ENCODE measurements at places on chromosomes 5 and 9.

GRCh38 chr9:99722877-99723276 is 98.8 kb upstream of the NR4A3 start:
- DNase-seq, result no peak

DNA sequence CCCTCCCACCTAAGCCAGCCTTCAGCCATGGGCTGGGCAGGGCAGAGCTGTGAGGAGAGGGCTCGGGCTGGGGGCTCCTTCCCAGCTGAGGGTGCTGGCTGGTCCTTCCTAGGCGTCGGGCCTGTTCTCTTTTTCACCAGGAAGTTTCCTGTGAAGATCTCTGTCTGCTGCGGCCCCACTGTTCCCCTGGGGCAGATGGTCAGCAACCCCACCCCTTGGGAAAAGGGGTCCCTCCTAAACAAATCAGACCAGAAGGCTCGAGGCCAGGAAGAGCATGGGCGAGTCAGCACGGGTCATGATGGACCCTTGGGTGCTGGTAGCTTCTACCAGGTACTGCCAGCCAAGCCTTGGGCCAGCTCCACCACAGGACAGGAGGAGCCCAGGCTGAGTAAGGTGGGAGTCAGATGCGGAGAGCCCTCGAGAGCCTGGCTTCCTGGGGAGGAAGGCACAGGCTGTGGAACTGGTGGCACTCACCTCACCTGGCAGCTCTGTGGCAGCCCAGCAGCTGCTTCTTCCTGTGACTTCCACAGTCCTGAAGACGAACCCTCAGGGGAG is 3.5 kb downstream of the CACNA1B start:
- no peak for DNase-seq

DNA sequence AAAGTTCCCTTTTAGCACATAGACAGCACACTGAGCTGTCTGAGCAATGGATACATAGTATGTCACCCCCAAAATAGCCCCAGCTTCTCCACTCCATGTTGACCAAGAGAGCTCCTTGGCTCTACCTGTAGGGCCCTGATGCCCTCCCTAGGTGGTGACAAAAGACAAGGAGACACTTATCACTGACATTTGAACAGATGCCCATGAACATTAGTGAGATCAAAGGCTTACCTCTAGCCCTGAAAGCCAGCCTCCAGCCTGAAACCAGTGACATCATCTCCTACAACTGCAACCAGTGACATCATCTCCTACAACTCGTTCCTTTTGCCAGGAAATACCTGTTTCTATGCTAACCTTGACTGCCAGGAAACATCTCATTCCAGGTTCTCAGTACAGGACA is 122.7 kb downstream of the FSTL4 start:
- DNase-seq, result no peak

GRCh38 chr5:9878206-9878605 is 248.1 kb upstream of the TAS2R1 start:
- DNase-seq, result no peak

DNA sequence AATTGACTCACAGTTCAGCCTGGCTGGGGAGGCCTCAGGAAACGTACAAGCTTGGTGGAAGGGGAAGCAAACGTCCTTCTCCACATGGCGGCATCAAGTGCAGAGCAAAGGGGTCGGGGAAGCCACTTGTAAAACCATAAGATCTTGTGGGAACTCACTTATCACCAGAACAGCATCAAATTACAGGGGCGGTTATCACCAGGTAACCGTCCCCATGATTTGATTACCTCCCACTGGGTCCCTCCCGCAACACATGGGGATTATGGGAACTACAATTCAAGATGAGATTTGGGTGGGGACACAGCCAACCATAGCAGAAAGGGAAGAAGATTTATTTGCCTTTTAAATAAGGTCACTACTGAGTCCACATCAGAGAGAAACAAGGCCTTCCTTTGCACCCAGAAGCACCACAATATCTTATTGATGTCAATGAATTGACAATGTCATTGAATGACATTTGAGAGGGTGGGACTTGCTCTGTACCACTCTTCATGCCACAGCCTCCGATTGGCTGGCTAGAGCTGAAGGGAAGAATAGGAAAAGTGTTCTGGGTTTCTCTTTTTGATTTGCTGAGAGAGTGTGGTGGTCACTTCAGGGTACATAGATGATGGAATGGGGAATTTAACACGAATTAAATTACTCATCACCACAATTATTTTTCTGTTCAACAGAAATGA is 11.0 kb downstream of the SKP2 start:
- no peak for DNase-seq

DNA sequence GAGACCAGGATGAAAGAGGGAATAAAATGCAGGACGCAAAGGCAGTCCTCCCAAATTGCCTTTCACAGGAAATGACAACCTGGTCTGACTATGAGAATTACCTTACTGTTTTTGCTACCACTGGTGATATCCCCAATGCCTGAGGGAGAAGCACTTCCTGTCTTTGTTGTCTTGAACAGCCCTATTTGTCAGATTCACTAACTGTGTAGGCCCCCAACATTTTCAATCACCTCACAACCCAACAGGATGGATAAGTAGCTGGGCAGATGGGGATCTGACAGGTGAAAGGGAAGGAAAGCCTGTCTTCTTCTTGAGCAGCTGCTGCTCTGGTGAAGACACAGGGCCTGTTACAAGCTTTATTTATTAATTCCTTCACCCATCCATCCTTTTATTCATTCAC is 9.7 kb downstream of the ESM1 start:
- no peak for DNase-seq

GRCh38 chr9:108219664-108220063 is 636.1 kb downstream of the ACTL7B start:
- DNase-seq, result no peak

- DNase-seq, result peak; percentile 78
Measured at GRCh38 chr5:32193591-32193990, 19.5 kb upstream of the GOLPH3 start.

DNA sequence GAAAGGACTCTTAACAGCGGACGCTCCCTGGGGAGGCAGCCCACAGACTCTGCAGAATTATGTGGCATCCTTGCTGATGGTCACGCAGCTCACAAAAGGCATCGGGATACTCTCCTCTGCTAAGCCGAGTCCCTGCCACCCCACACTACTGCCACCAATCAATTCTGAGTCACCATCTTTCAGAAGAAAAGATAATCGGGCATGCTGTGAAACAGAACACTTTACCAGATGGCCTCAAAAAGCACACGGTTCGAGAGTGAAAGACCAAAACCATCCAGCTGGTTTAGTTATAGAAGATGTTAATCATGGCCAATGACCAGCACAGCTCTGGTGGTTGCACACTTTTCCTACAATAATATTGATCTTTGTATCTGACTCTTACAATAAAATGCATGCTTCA is 136.3 kb downstream of the MYO10 start:
- DNase-seq, result no peak

GRCh38 chr5:168408561-168409305 is 77.5 kb upstream of the RARS1 start:
- DNase-seq, result no peak

GRCh38 chr5:96919754-96920197 is 16.1 kb upstream of the LNPEP start:
- no peak for DNase-seq

- no peak for DNase-seq
Measured at GRCh38 chr9:123798195-123798594, 131.7 kb downstream of the DENND1A start.

DNA sequence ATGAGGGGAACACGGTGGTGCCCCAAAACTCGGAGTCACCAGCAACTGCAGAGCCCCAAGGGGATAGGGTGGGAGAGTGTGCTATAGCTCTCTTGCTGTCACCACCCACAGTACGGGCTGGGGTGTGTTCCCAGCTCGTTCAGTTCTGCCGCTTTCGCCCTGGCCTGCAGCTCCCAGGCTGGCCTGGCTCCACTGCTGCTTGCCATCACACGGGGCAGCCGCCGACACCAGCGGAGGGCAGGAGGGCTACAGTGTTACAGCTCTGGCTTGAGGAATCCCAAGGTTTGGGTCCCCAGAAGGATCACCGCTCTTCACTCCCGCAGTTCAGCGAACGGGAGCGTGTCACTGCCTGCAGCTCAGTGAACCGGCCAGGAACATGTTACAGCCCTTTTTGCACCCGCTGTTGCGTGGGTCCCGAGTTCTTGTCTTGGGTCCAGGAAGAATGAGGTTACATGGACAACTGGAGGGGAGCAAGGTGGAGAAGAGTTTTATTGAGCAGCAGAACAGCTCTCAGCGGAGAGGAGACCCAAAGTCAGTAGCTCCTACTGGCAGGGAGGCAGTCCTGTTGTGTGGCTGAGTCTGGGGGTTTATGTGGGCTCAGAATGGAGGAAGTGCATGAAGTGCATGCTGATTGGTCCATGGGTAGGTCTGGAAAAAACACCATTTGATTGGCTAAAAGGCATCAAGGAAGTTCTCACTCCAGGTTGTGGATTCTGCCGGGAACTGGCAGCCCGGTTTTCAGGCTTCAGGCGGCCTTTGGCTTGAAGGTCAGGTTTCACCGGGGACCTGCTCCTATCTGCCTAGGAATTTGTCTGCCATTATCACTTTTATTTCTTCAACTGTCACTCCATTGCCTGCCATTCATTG is 113.4 kb downstream of the EHMT1 start:
- DNase-seq, result no peak

- no peak for DNase-seq
Measured at GRCh38 chr5:1474183-1474839, 29.1 kb upstream of the SLC6A3 start.

GRCh38 chr5:73199671-73200070 is 26.7 kb downstream of the TMEM174 start:
- DNase-seq, result no peak

GRCh38 chr9:79581794-79582193 is 10.0 kb downstream of the TLE4 start:
- DNase-seq, result peak; percentile 48

- peak; percentile 50 for DNase-seq
Measured at GRCh38 chr9:137320555-137321384, 18.7 kb upstream of the NRARP start.

GRCh38 chr5:1799110-1799601 is 481 bp downstream of the MRPL36 start:
- peak; percentile 13 for DNase-seq

DNA sequence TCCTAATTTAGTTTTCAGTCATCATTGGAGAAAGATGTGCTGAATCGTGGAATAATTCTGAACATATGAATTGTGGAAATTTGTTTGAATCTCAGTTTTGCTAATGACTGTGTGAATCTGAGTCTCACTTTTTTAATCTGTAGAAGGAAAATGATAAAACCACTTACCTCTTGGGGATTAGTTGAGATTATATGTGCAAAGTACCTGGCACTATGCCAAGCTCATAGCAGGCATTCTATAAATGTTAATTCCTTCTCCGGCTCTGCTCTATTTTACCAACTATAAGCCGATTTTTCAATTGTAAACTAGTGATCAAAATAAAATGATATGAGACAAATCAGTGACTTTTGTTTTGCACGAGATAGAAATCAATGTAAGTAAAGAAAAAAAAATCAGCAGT is 290.8 kb downstream of the TRPM3 start:
- no peak for DNase-seq

DNA sequence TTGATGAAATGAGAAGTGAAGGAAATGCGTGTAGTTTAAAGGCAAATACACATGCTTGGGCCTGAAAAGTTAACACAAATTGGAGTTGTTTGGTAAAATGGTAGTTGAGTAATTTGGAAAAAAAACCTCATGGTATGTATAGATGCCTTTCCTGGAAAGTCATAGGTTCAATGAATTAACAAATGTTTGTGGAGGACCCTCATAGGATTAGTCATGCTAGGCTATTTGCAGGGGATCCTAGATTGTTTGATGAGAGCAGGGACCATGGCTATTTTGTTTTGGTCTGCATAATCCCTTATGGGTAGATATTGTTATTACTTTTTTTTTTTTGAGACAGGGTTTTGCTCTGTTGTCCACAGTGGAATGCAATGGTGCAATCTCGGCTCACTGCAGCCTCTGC is 93.5 kb upstream of the NR3C1 start:
- no peak for DNase-seq

DNA sequence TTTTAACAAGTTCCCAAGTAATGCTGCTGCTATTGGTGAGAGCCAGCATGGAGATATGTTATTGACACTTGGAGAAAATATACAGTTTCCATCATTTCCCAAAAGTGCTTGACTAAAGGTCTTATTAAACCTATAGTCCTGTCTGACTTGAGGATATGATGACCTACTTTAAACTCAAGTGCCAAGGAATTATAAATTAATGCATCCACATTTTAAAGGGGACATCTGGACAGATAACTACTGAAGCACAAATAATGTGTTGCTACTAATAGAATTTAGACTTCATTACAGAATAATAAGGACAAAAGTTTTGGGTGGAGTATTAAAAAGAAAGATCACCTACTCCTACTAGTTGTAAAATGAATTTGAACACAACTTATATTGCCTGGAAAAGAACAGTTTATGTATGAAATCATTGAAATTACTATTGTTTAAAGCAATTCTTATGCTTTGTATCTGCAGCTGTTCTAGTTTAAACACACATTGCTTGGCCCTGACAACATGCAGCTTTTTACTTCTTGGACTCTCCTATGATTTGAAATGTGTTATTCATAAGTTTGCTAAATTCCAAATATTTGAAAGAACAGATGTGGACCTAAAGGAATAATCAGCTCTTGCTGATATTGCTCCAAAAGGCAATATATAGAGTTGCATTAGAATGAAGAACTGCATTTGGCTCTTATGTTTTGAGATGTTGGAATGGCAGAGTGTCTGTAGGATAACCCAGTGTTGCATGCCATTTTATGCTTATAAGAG is 73.4 kb downstream of the SGCD start:
- no peak for DNase-seq

GRCh38 chr5:133114166-133114932 is 62.5 kb downstream of the HSPA4 start:
- no peak for DNase-seq

- no peak for DNase-seq
Measured at GRCh38 chr9:2595973-2596372, 25.6 kb upstream of the VLDLR start.

DNA sequence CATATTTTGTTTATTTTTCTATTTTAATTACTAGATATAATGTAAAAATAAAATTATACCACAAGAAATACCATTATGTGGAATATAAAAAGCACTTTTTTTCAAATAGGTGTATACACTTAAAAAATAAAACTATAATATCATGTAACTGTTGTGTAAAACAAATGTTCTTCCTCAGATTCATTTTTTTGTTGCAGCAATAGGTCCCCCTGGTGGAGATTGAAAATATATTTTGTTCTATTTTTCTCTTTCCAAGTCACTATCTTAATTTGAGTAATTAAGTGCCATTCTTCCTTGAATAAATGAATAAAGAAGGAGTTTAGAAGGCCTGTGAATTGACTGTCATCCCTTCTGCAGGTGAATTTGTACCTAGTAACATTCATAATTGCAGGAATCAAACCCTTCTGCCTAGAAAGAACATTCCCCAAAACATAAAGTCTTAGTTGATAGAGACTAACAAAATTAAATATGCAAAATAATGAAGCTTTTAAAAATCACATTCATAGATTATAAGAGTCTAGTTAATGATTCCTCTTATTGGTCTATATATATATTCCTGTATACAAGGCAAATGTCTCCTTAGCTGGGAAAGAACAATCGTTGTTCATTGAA is 23.4 kb downstream of the CETN3 start:
- peak; percentile 32 for DNase-seq

GRCh38 chr5:179417016-179417415 is 71.8 kb upstream of the ADAMTS2 start:
- DNase-seq, result no peak

- DNase-seq, result no peak
Measured at GRCh38 chr9:84851935-84852585, 182.5 kb downstream of the NTRK2 start.

- DNase-seq, result no peak
Measured at GRCh38 chr9:17484906-17485305, 94.0 kb upstream of the SH3GL2 start.

GRCh38 chr5:148831590-148832565 is 5.5 kb downstream of the ADRB2 start:
- peak; percentile 85 for DNase-seq

GRCh38 chr9:129865668-129866320 is 30.5 kb downstream of the USP20 start:
- DNase-seq, result no peak
